ENCODE measurements at places on chromosomes 16 and 17. TPM values are rescaled to one million over a fixed set of nuclear protein-coding genes. Genes with fewer than 3 reads are reported as not detected.

TAOK2 gene
- total RNA-seq = 54.0 TPM

KRTAP2-3 gene
- total RNA-seq = not detected

SCARF1 gene
- 10.2 TPM for total RNA-seq

- DNase-seq = peak; percentile 92
- H3K27me3 ChIP-seq = no peaks in the 10 kb centered on the region
- H3K4me1 ChIP-seq = peaks cover 3% of the 10 kb centered on the region
Observed at GRCh38 chr17:81254955-81255717, 16.0 kb downstream of the NDUFAF8 start.

DNA sequence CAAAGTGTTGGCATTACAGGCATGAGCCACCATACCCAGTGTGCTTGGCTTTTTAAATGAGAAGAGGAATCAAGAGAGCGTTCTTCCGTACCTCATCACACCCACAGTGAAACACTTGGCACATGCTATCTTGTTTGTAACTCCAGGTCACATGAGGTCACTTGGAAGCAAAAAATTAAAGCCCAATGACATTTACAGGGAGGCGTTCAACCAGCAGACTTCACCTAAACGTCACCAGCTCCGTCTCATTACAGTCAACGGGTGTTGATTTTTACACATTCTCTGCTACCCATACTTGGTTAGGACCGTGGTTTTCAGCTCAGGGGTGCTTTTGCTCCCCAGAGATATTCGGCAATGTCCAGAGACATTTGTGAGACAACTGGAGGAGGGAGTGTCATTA is 127.0 kb downstream of the XYLT1 start:
- no peaks in the 10 kb centered on the region for H3K27me3 ChIP-seq
- no peak for DNase-seq
- peaks cover 4% of the 10 kb centered on the region for H3K4me1 ChIP-seq
- H3K27ac ChIP-seq = no peak overlapping the region
- H3K4me3 ChIP-seq = no peak overlapping the region
- no peaks in the 10 kb centered on the region for H3K36me3 ChIP-seq
